ENCODE measurements at places on chromosomes 7 and 10.

DNA sequence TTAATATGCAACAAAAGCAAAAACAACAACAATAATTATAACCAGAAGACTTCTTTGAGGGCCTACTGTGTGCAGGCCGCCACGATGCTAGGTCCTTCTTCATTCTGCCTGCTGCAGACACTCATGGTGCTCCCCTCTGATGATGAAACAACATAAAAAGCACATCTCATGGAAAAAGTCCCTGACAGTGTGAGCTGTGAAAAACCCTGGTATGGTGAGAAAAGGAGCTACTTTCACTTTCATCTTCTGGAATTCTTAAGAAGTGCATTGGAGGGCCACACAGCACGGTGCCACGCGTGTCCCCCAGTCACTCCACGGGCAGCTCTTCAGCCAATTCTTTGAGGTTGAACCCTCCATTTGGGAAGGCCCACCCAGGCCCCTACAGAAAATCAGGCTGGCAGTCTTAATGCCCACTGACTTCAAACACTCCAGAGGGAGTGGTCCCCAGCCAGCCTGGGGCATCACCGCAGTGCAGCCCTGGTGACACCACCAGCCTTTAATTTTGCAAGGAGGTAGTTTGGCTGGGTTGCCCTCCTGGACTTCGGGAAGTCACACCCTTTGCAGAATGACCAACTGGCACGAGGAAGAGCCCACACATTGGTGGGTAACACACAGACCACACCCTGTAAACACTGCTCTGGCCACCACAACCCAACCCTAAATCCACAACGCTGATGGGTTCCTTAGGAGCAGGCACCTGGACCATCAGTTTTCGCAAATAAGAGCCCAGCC lies 7.7 kb downstream of the KCNMA1 start:
- no peak for DNase-seq

- no peak for DNase-seq
These were observed 25.4 kb upstream of the MRC1 start for GRCh38 chr10:17783751-17784150.

DNA sequence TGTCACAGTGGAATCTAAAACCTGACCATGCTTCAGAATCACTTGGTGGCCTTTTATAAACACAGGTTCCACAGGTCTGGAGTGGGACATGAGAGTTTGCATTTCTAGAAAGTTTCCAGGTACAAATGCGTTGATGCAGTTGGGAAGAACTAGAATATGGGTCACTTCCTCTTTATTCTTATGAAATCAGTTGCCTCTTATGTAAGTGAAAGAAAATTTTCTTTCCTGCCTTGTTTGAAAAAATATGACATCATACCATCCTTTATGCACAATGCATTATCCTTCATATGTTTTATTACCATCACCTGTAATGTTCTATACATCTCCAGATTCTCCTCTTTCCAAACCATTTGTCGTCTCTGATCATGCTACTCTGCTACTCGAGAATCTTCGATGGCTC lies 44.0 kb downstream of the PLXNA4 start:
- DNase-seq = no peak

DNA sequence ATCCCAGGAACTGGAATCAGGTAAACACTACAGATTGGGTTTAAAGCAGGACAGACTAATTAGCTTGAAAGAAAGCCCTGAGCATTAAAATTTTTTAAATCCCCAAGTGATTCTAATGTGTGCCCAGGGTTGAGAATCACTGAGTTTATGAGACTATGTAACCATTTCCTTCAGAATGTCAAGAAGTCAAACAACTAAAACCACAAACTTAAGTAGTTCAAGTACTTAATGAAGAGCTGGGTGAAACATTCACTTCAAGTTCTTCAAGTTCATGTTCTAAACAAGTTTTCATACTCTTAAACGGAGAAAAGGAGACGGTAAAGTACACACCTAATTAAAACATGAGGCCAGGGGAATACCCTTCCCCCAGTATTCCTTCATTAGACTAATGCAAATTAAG lies 28.2 kb upstream of the TLL2 start:
- no peak for DNase-seq

- no peak for DNase-seq
These were observed 46.6 kb downstream of the HERPUD2 start for GRCh38 chr7:35648367-35648766.

DNA sequence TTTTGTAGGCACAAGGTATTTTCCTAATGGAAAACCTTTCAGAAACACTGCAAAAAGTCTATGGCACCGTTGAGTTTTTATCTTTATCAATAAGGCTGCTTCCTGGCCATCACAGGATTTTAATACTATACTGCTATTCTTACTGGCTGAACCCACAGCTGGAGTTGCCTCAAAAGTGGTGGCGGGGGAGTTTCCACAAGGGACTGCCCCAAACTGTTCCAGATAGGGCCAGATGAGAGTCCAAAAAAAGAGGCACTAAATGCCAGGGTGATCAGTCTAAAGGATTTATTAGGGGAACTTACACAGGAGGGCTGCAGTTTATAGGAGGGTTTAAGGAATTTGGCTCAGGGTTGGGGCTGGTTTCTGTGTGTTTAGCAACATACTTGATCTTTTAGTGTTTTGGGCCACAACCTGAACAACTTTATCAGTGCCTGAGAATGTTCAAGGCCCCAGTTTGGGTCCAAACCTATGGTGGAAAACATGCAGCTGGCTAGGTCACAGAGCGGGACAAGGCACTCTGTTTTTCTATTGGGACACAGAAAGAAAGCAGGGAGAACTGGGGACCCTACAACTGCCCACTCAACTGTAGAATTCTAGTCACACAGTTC lies 41.4 kb downstream of the STAM start:
- DNase-seq = peak; percentile 75
